Testis (tissue), 5 donors: ENCODE measurements at places on chromosomes 12 and 14. TPM values are rescaled to one million over a fixed set of nuclear protein-coding genes. Genes with fewer than 3 reads are reported as not detected.
A peak's percentile ranks its signal among the peaks of the same experiment; 100 is the strongest.

- H3K4me3 ChIP-seq, result no peak overlapping the region
- H3K4me1 ChIP-seq, result peaks cover 13% of the 10 kb centered on the region
- H3K27me3 ChIP-seq, result no peaks in the 10 kb centered on the region
- H3K36me3 ChIP-seq, result no peaks in the 10 kb centered on the region
- H3K27ac ChIP-seq, result no peak overlapping the region
Observed at GRCh38 chr14:55577229-55577628, 2.8 kb upstream of the KTN1 start.

DNA sequence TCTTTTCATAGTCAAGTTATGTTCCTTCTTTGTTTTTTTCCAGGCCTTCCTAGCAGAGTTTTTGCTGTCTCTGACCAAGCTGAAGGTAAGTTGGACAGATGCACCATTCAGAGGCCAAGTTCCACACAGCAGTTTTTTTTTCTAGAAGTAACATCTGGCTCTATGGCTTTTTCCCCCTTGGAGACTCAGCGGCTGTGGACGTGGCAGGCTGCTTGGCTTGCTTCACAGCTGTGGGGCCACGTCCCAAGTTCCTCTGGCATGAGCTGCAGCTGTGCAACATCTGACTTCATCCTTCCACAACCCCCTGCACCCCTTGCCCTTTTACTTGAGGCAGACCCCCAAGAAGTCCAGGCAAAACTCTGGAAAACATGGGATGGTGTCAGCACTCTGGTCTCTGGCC lies 24.2 kb upstream of the RHOJ start:
- no peak for DNase-seq
- peaks cover 6% of the 10 kb centered on the region for H3K4me1 ChIP-seq
- no peak overlapping the region for H3K4me3 ChIP-seq
- H3K27ac ChIP-seq, result no peak overlapping the region

KRT73 gene
- not detected for total RNA-seq

- no peaks in the 10 kb centered on the region for H3K27me3 ChIP-seq
- H3K4me1 ChIP-seq, result no peaks in the 10 kb centered on the region
- H3K27ac ChIP-seq, result no peak overlapping the region
- no peaks in the 10 kb centered on the region for H3K36me3 ChIP-seq
- H3K4me3 ChIP-seq, result no peak overlapping the region
- no peak for DNase-seq
Observed at GRCh38 chr12:90233168-90234100, 524.8 kb upstream of the ATP2B1 start.

- no peak for DNase-seq
- H3K27ac ChIP-seq, result peak overlapping the region; percentile 63
- no peaks in the 10 kb centered on the region for H3K27me3 ChIP-seq
- H3K4me1 ChIP-seq, result peaks cover 52% of the 10 kb centered on the region
- no peaks in the 10 kb centered on the region for H3K36me3 ChIP-seq
- no peak overlapping the region for H3K4me3 ChIP-seq
Observed at GRCh38 chr14:74653386-74654138, 41.5 kb upstream of the LTBP2 start.

DNA sequence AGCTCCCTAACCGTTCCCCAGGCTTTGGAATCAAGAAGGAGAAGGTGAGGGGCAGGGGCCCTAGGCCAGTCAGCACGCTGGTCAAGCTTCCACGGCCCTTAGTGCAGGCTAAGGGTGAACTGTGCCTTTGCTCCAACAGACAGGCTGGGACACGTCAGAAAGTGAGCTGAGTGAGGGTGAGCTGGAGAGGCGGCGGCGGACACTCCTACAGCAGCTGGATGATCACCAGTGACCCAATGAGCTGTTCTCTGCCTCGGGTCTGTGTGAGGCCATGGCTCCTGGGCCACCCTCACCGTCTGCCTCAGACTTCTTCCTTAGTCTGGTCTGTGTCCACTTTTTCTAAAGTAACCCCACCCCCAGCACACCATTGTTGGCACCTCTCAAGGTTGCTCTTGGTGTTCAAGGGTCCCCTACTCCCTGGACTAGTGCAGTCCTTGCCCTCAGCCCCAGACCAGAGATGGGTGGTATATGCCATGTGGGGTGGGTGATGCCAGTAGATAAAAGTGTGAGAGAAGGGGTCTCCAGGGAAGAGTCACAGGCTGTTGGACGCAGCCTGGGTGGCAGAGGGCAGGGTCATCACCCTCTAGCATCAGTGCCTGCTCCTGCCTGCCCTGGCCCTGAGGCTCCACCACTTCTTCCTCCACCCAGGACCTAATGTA lies 20.7 kb downstream of the PRPF40B start:
- no peak overlapping the region for H3K4me3 ChIP-seq
- DNase-seq, result peak; percentile 54
- no peaks in the 10 kb centered on the region for H3K27me3 ChIP-seq
- no peak overlapping the region for H3K27ac ChIP-seq

DNA sequence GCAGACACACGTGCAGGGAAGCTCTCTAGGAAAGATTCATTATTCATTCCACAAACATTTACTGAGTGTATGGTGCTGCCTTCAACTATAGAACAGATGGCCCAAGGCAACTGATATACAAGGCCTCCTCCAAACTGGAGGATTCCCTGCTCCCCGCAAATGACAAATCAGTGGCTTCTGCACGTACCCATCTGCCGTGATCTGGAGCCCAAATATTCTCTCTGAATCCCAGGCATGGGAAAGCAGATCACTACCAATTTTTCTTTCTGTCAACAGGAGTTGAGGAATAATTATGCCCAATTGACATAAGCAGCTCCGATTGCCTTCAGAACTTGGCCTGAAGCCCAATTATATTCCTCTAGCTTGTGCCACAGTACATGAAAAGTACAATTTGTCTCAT lies 174.2 kb upstream of the CCDC196 start:
- H3K36me3 ChIP-seq, result no peaks in the 10 kb centered on the region
- H3K27me3 ChIP-seq, result no peaks in the 10 kb centered on the region
- no peak overlapping the region for H3K27ac ChIP-seq
- H3K4me1 ChIP-seq, result no peaks in the 10 kb centered on the region
- H3K4me3 ChIP-seq, result no peak overlapping the region
- DNase-seq, result no peak

DNA sequence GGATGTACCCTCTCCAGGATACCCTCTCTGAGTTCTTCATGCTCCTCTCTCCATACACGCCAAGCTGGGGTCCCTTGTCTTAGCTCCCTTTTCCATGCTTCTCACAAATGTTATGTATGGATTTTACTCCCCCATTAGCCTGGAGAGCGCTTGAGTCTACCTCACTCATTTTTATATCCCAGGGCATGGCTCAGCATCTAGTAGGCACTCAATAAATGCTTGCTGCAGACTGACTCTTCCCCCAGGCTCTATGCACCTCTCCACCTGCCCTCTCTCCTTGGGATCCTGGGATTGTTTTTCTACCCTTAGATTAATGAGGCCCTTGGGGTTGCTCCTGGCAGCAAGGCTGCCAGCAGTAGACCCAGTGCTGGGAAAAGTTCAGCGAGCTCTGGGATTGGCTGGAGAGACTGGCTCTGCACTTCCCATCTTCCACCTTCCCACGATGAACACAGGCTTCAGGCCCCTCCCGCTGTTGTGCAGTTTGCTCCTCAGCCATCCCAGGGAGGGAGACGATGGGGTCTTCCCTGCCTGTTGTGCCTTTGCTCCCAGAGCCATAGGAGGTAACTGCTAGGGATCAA lies 2.2 kb downstream of the NRIP2 start:
- peaks cover 9% of the 10 kb centered on the region for H3K4me1 ChIP-seq
- no peaks in the 10 kb centered on the region for H3K36me3 ChIP-seq
- no peak for DNase-seq
- H3K27me3 ChIP-seq, result no peaks in the 10 kb centered on the region

CLEC4D gene
- total RNA-seq, result 0.31 TPM

CD4 gene
- total RNA-seq, result 2.0 TPM

CLEC7A gene
- 1.9 TPM for total RNA-seq

RPGRIP1 gene
- 35.7 TPM for total RNA-seq

DNA sequence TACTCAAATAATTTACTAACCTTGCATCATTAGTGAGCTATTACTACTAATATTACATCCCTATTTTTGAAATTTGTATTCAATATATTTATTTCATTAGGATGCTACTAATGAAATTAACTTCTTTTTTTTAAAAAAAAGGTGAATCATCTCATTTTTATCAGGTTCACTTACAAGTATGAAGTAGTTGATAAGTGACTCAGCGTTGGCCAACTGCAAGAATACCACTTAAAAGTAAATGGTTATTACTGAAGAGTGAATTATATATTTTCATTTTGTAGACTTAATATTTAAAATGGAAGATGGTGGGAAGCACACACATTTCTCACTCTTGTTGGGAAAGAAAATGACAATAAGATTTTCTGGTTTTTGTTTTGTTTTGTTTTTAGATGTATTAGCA lies 19.6 kb downstream of the OR4N2 start:
- no peak overlapping the region for H3K4me3 ChIP-seq
- DNase-seq, result no peak
- no peaks in the 10 kb centered on the region for H3K36me3 ChIP-seq
- H3K4me1 ChIP-seq, result no peaks in the 10 kb centered on the region

DNA sequence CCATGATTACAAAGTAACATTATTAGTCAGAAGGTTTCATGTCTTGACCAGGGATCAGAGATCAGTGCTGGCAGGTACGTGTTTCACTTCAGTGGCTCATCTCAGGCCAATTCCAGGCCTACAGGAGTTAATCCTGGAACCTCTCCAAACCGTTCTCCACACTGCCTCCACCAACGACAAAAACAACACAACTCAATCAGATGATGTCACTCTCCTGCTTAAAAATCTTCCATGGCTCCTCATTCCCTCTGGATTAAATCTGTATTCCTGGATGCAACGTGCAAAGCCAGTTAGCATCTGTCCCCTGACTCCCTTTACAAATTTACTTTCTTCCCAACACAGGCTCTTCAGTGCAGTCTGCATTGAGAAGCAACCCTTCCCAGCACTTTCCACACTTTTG lies 34.3 kb upstream of the TXNRD1 start:
- peaks cover 4% of the 10 kb centered on the region for H3K4me1 ChIP-seq
- no peaks in the 10 kb centered on the region for H3K36me3 ChIP-seq
- no peak overlapping the region for H3K4me3 ChIP-seq
- DNase-seq, result no peak

- H3K27ac ChIP-seq, result no peak overlapping the region
- H3K4me3 ChIP-seq, result no peak overlapping the region
- no peak for DNase-seq
- no peaks in the 10 kb centered on the region for H3K27me3 ChIP-seq
- no peaks in the 10 kb centered on the region for H3K36me3 ChIP-seq
Observed at GRCh38 chr12:30417697-30418231, 277.9 kb downstream of the IPO8 start.

DNA sequence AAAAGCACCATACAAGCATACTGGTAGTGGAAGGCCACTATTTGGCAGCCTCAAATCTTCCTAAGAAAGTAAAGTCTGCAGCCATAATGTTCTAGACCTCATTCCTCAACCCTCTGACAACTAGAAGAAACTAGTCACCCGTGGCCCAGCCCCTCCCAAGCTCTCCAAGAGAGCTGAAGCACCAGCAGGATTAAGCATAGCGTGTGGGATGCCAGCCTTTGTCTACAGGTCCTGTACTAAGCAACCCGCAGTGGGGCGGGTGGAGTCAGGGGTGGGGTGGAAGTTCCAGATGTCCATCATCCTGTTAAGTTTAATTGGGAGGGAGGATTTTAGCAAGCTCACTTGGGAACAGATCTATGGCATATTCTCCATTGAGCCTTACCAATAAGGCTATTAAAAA lies 14.2 kb downstream of the SLC11A2 start:
- H3K4me1 ChIP-seq, result peaks cover 24% of the 10 kb centered on the region
- H3K4me3 ChIP-seq, result no peak overlapping the region
- H3K27ac ChIP-seq, result peak overlapping the region; percentile 12
- no peaks in the 10 kb centered on the region for H3K36me3 ChIP-seq

DNA sequence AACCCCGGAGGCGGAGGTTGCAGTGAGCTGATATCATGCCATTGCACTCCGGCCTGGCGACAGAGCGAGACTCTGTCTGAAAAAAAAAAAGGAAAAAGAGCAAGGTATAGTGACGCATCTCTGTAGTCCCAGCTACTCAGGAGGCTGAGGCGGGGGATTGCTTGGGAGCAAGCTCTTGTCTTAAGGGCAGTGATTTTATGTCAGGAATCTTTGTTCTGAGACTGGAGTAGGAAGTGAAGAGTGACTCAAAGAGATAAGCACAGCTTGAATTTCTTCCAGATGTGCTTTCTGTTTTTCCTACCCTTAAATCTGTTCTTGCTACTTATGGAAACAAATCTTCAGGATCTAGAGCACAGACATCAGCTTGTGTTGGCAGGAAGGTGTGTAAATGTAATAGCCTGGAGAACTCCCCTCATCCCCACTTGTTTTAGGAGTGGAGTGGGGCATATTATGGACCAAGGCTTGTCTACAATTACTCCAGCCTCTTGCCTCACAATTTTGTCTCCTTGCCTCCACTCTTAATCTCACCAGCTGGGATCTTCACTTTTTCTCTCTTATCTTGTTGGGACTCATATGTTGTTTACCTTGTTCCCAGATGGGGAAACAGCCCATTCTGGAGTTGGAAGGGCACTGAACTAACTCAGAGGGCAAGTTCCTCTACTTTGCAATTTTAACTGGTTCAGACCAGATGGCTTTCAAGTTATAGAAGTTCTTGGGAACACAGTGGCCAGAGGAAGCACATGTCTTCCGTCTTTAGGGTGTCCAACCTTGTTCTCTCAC lies 7.5 kb downstream of the TMED2 start:
- no peak for DNase-seq
- H3K27ac ChIP-seq, result no peak overlapping the region
- no peaks in the 10 kb centered on the region for H3K36me3 ChIP-seq
- H3K27me3 ChIP-seq, result no peaks in the 10 kb centered on the region
- H3K4me3 ChIP-seq, result no peak overlapping the region

DNA sequence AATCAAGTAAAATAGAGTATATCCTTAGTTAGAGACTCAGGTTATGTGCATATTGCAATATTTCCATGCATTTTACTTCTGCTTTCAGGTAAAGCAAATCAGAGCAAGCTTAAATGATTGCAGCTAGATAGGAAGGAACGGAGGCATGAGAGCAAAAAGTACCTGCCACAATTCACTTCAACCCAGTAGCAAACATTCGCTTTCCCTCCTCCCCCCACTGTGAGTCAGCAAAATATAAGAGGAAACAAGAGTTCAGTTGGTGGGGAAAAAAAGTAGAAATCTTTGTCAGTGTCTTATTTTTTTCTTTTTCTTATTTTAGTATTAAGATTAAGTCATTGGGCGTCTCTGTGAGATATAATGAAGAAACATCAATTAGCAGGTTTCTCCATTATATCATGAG lies 475.4 kb downstream of the NPAS3 start:
- H3K4me3 ChIP-seq, result no peak overlapping the region
- H3K27me3 ChIP-seq, result no peaks in the 10 kb centered on the region
- DNase-seq, result no peak
- no peaks in the 10 kb centered on the region for H3K36me3 ChIP-seq

RASAL1 gene
- total RNA-seq, result 18.2 TPM

CLEC4C gene
- 2.0 TPM for total RNA-seq
